ENCODE measurements at places on chromosomes 11 and 22.

DNA sequence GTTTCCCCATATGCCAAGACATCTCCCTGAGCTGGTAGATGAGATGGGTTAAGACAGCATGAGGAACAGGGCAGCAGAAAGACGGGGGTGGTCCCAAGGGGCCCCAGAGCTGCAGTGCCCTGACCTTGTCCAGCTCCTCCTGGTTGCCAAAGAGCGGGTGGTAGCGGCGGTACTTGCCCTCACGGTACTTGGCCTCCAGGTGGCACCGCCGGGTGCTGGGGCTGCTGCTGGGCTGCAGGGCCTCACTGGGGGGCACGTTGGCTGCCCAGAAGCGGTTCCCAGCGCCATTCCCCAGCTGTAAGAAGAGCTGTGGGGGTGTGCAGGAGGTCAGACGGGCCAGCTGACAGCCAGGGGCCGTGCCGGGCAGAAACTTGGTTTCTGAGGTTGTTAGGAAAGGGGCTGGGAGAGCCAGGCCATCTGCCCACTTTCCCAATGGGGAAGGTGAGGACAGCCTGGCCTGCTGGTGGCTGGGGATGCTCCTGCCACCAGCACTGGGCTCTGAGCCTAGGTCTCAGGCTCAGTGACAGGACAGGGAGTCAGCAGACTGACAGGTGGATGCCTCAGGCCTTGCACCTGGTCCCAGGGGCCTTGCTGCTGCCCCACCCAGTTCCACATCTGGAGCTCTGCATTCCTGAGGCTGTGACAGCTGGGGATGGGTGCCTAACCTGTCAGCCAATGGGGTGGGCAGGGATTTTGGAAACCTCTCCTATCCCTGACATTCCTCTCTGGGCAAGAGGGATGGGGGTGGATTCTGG lies 30.0 kb upstream of the PDE2A start:
- DNase-seq, result no peak

DNA sequence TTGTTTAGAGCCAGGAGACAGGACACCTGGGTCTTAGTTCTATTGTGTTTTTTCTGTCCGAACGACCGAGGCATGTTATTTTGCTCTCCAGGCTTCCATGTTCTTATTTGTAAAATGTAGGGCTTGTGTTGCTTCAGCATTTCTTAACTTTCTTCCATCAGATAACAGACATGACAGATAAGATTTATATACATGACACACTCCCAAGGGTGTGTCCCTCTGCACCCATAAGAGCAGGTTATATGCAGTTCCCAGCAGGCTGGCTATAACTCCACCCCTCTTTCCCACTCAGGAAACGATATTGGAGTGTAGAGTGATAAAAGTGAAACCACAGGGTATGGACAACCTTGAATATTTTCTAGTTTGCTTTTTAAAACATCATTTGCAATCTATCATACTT lies 65.8 kb downstream of the APIP start:
- no peak for DNase-seq

- DNase-seq, result peak; percentile 52
Measured at GRCh38 chr11:47244448-47245350, 3.9 kb downstream of the ACP2 start.

DNA sequence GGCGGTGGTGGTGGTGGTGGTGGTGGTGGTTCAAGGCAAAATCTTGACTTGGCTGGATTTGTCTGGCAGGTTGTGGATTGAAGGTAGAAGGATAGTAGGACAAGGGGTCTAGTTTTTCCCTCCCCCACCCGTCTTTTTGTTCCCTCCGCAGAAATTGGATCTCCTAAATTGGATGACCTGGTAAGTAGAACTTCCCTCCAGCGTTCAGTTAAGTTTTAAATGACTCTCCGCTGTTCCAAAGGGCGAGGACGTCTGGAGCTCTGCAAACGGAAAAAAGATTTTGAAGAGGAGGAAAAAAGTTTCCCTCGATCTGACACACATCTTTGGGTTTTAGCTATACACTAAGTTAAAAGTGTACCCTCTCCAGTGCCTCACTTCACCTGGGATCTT lies 422 bp upstream of the LGR4 start:
- no peak for DNase-seq

- DNase-seq, result no peak
Measured at GRCh38 chr22:49687333-49687732, 140.3 kb downstream of the BRD1 start.

- no peak for DNase-seq
Measured at GRCh38 chr11:16027621-16028020, 328.7 kb downstream of the SOX6 start.

Measured in MV-4-11 (cell line).